ENCODE measurements at places on chromosomes 2 and 18.

GRCh38 chr2:37871456-37872191, 53.5 kb upstream of the RMDN2 start:
- DNase-seq = no peak

- DNase-seq = no peak
Measured at GRCh38 chr2:160242893-160243564, 43.0 kb upstream of the ITGB6 start.

DNA sequence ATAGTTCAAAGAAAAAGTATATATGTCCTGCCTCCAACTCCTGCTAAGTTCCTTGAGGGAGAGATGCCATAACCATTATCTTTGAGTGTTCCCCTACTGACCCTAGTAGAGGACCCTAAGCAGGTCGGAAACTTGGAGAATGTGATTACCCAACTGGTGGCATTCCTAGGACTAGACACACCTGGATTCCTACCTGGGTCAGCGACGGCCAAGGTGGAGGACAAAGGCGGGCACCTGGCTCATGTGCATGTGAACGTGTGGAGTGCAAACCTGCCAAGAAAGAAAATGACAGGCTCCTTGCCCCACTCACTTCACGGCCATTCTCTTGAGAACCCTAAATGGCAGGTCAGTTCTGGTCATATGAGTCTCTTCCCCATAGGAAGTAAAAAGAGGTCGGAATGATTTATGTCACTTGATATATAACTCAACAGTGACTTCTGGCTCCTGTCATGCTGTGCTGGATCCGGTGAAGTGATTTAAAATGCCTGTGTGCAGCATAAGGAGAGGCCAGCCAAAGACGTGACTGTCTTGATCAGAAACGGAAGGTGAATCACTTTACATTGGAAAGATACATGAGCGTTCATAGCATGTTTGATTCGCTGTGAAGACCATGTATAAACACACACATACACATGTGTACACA, 371.6 kb downstream of the EIPR1 start:
- DNase-seq = no peak

DNA sequence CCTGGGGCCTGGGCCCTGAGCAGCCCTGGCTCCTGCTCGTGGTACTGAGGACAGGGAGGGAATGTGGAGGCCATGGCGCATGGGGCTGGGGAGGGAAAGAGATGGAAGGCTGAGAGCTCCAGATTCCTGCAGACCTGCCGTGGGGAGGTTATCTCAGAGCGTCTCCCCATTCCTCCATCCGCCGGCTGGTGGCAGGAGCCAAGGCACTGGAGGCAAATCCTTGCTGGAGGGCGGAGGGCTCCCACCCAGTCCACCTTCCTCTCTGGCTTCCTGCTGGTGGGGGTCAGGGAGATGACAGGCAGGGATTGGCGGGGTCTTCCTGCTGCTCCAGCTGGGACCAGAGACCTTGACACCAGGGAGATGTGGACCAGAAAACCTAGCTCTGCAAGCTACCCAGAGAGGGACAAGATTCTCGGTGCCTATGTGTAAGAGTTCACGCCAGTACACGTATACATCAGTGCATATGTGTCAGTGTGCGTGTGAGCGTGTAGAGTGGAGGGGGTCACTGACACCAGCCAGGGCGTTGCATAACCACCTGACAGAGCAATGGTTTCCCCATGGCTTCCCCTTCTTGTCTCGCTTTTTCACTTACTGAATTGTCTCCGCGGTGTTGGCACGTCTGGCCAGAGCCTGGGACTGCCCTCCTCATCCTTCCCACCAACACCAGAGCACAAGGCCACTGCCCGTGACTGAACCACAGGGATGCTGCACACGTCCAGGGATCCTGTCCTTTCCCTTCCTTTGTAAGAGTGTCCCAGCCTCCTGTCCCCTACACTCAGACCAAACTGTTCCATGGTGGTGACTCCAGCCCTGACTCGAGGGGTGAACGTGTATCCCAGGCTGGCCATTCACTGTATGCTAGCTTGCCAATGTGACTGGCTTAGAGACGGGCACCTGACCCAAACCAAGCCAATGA, 15.8 kb upstream of the SEMA4C start:
- no peak for DNase-seq

GRCh38 chr2:113278742-113279139, at the start of gene PAX8:
Gene PAX8 (minus strand): TSS chr2:113278921. CDS start chr2:113278394, 527 bp downstream.
- DNase-seq = no peak

- DNase-seq = no peak
Measured at GRCh38 chr2:173834141-173834540, 131.0 kb downstream of the SP3 start.

DNA sequence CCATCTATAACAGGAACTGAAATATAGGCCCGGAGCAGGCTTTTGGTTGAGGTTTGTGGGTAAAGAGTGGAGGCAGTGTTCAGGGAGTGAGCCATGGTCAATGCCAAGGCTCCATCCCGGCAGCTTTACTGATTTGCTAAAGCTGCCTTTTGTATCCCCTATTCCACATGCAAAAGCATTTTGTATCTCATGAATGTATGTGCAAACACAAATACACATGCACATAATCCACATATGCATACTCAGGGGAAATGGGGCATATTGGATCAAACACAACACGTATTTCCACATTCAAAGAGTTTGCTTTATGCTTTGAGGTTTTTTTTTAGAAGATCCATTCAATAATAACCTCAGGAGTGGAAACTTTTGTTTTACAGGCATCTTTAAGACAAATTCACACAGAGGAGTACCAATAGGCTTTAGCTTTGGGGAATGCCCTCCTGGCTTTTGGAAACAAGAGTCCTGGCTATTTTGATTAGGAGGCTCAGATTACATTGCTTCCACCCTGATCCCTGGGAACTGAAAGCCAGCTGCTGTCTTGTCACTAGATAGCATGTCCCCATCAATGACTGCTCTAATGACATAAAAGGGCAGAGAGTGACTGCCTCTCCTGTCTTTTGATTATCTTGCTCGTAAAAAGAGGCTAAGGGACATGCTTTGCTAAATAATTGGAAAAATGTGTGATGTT, 263.2 kb downstream of the EN1 start:
- DNase-seq = no peak

DNA sequence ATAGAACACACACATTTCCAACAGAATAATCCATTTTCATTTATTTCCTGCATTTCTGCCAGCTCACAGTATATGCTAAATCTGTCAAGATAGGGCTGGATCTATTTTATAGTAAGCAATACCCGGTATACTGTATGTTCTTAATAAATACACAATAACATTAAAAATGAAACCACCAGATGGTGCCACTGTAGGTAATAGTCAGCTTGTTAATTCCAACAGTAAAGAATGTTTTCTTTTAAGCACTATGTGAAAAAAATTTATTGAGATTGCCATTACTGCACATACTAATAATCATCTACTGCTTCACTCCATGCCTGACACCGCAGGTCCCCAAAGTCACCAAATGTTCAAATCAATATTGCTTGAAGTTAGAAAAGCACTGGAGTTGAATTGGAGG, 131.5 kb upstream of the PGAP1 start:
- no peak for DNase-seq

- no peak for DNase-seq
Measured at GRCh38 chr18:60663060-60663989, 290.8 kb upstream of the MC4R start.

GRCh38 chr2:17821535-17822444, 5.5 kb downstream of the MSGN1 start:
- DNase-seq = no peak

DNA sequence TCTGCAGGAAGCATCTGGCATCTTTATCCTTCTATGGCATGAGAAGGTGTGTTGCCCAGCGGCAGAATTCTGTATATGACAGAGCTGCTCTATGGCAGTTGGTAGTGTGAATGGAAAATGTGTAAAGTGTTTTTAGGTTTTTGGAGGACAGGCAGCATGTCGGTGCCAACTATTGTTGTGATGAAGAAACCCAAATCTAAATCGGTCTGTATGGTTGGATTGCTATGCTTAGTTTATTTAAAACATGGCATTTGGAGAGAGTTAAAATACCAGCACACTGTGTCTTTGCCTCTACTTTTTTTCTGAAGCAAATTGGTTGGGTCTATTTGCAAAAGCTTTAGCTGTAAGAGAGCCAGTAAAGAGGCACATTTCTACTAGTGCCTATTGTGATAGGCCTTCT, 136.7 kb downstream of the CTNNA2 start:
- no peak for DNase-seq

DNA sequence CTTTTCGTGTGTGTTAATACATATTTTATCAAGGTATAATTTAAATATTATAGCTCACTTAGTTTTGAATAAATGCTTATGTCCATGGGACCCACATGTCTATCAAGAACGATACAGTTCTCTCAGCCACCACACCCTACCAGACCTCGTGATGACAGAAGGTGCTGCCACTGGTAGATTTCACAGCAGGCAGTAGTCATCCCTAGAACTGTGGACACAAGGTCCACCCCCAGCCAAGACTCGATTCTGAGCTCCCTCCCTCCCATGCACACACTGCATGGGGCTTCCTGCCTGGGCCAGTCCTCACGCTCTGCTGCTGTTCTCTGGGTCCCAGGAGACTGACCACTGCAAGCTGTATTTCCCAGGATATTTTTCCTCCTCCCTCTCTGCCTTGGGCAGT, 26.5 kb upstream of the CREB1 start:
- DNase-seq = peak; percentile 15

- no peak for DNase-seq
Measured at GRCh38 chr2:236525411-236525997, 44.1 kb upstream of the ACKR3 start.

GRCh38 chr2:140650825-140651224, 1480.0 kb downstream of the LRP1B start:
- no peak for DNase-seq

DNA sequence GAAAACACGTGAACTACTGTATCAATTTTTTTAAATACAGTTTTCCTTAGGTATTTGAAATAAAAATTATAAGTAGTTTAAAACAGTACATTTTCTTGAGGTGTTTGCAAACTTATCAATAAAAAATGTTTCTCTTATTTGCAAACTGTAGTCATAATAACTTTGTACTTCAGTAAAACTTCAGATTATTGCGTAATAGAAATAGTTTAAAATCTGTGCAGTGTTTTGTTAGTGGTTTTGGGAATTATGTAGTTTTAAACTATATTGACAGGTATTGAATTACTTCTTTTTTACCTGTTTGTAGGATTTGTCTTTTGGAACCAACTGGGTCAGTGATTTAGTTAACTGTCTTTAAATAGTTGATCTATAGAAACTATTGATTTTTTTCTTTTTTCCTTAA, 7.3 kb downstream of the NAPG start:
- no peak for DNase-seq

DNA sequence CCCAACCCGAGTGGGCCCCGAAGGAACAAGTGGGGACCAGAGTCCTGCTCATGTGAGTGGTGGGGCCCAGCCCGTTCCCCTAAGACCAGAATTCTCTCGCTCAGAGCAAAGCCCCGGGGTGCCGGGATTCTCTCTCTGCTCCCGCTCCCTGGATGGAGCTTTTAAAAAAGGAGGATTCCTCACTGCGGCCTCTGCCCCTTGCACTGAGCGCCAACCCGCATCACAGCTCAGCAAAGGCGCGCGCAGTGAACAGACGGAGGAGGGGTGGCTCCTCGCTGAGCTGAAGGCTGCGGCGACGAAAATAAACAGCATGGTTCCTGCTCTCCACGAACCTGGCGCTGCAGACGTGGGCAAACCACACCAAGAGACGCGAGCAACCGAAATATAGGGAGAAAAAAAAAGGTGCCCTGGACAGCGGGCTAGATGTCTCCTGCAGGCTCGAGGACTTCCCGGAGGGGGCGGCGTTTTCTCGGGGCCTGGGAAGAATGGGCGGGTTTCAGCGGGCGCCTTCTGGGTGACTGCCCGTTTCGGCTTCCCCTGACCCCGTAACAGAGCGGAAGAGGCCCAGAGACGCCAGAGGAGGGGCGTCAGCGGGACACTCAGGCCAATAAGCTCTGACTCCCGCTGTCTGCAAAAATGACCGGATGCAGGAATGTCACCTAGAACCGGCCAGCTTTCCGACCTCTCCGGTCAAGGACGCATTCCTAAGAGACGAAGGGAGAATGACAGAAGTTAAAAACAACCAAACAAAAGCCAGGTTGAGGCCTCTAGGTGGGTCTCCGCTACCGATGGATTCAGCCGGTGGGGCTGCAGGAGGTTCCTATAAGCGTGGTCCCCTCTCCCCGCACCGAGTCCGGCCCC, 819 bp upstream of the KLF11 start:
- no peak for DNase-seq

DNA sequence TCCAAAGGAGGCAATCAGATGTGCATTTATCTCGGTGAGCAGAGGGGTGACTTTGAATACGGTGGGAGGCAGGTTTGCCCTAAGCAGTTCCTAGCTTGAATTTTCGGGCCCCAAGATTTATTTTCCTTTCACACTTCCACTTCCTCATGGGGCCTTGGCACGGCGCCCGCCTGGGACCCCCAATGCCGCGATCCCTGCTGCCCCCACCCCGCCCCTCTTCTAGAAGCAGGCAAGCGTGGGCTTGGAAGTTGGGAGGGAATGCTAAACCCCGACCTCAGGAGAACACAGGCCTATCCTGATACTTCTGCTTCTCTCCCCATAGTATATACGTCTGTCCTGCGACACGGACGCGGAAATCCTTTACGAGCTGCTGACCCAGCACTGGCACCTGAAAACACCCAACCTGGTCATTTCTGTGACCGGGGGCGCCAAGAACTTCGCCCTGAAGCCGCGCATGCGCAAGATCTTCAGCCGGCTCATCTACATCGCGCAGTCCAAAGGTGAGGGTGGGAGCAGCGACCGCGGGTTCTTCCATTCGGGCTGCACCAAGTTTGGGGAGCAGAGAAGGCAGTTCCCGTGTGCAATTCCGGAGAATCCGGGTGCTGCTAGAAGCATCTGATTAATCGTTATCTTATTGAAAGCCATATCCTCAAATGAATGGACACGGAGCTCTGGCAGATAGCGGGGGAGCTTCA, 21.6 kb downstream of the TRPM8 start:
- no peak for DNase-seq

- no peak for DNase-seq
Measured at GRCh38 chr18:59900222-59901128, 679 bp downstream of the PMAIP1 start.

DNA sequence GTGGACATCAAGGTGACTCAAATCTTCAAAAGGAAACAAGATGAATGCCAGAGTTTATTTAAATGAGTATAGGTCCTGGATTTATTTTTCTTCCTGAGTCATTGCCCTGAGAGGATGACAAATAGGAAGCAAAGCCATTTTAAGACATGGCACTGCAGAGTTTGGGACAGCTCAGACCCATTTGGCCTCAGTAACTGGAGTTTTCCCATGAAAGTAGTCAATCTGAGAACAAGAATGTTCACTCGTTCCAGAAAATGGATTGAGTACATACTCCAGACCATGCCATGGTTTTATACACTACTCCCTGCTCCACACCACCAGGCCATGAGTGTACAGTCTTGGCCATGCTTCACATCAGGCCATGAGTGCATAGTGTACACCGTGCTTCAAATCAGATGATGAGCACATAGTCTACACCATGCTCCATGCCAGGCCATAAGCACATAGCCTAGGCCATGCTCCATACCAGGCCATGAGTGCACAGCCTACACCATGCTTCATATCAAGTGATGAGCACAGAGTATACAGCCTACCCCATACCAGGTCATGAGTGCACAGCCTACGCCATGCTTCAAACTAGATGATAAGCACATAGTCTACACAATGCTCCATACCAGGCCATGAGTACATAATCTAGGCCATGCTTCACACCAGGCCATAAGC, 202.4 kb downstream of the FBXO15 start:
- DNase-seq = no peak

Data from amygdala (tissue), 56 donors.